Posterior cingulate gyrus (tissue), 11 donors: ENCODE measurements at places on chromosomes 13 and 19.

GRCh38 chr19:2191456-2192310 lies 27.9 kb downstream of the DOT1L start:
- no peak for DNase-seq

- no peak for DNase-seq
Observed at GRCh38 chr19:9808855-9809824, 9.7 kb downstream of the FBXL12 start.

GRCh38 chr13:98804336-98804855 lies 51.9 kb upstream of the SLC15A1 start:
- DNase-seq = no peak

DNA sequence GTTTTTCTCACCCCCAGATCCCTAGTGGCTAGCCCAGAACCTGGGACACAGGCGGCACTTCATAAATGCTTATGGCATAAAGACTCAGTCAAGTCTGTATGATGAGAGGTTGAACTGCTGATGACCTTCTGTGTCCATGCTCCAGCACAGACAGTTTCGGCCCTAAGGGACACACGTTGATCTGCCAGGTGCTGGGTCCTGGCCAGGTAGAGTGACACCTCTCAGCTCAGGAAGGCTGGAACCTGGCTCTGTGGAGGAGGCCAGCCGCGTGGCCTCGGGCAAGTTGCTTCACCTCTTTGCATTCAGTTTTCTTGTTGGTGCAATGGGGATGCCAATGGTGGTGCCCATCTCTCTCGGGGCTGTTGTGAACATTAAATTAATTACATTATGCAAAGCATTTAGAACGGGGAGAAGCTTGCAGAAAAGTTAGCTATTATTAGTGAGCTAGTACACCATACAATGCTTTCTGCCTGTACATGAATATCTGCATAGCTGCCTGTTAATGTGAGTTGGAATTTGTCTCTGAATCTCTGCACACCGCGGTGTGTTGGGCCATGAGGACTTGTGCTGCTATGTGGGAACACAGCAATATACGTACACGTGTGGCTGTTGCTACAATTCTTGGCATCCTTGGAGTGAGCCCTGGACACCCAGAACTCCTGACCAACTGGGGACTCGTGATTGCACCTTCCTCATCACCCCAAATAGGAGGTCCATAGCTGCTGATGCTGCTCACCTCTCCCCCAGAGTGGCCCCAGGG lies 8.4 kb downstream of the GADD45B start:
- DNase-seq = no peak

DNA sequence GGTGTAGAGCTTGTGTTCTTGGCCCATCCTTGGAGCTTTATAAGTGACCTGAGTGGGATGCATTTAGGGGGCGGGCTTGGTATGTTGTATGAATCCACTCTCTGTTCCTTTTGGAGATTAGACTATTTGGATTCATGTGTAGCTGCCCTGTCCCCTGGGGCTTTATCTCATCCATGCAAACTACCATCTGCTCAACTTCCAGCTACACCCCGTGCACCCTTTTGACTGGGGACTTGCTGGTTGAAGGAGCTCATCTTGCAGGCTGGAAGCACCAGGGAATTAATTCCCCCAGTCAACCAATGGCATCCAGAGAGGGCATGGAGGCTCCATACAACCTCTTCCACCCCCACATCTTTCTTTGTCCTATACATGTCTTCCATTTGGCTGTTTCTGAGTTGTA lies 6.1 kb downstream of the CLEC4M start:
- no peak for DNase-seq

DNA sequence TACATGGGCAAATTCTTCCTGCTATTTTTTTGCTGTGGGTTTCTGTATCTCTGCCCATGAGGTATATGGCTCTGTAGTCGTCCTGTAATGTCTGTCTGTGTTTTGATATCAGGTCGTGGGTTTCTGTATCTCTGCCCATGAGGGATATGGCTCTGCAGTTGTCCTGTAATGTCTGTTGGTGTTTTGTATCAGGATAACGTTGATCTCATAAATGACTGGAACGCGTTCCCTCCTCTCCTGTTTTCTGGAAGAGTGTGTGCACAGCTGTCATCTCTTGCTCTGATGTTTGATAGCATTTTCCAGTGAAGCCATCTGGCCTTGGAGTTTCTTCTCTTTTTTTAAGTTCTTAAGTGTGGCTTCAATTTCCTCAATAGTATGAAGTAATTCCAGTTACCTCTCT lies 57.2 kb downstream of the SOX1 start:
- DNase-seq = no peak

- peak; percentile 19 for DNase-seq
Observed at GRCh38 chr19:29545866-29546582, 20.2 kb downstream of the VSTM2B start.

DNA sequence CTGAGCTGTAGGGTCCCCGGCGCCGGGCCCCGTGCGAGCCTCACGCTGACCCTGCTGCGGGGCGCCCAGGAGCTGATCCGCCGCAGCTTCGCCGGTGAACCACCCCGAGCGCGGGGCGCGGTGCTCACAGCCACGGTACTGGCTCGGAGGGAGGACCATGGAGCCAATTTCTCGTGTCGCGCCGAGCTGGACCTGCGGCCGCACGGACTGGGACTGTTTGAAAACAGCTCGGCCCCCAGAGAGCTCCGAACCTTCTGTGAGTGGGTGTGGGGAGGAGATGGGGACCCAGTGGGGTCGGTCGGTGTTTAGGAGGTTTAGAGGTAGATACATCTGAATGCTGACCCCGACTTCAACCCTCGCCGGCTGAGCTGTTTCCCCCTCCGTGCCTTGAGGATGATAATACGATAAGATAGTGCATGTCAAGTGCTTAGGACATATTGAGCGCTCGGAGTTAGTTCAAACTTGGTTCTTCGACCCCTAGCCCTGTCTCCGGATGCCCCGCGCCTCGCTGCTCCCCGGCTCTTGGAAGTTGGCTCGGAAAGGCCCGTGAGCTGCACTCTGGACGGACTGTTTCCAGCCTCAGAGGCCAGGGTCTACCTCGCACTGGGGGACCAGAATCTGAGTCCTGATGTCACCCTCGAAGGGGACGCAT lies 1.9 kb downstream of the ICAM5 start:
- DNase-seq = no peak

- DNase-seq = no peak
Observed at GRCh38 chr19:7994114-7994513, 11.3 kb downstream of the ELAVL1 start.

- DNase-seq = peak; percentile 78
Observed at GRCh38 chr19:18097217-18097992, at the start of gene MAST3. TSS of gene MAST3 (plus strand) at chr19:18097778. CDS start at chr19:18097793, 15 bp downstream.

DNA sequence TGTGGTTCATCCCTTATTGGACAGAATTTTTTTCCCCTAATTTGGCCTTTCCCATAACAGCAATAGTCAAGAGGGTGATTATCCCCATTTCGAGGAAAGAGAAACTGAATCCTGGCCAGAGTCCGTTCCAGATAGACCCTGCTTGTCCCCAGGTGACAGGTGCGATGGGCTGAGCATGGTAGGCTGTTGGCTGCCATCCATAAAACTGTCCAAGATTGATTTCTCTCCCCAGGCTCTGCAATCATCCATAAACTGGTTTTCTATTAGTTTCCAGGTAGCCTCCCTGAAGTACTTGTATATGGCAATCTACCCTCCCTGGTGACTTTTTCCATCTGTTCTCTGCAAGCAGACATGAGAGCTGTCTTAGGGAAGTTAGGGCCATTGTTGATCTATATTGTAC lies 25.4 kb downstream of the SERP2 start:
- no peak for DNase-seq
